GM04503 (cell line): ENCODE measurements at places on chromosomes 5 and 9.

DNA sequence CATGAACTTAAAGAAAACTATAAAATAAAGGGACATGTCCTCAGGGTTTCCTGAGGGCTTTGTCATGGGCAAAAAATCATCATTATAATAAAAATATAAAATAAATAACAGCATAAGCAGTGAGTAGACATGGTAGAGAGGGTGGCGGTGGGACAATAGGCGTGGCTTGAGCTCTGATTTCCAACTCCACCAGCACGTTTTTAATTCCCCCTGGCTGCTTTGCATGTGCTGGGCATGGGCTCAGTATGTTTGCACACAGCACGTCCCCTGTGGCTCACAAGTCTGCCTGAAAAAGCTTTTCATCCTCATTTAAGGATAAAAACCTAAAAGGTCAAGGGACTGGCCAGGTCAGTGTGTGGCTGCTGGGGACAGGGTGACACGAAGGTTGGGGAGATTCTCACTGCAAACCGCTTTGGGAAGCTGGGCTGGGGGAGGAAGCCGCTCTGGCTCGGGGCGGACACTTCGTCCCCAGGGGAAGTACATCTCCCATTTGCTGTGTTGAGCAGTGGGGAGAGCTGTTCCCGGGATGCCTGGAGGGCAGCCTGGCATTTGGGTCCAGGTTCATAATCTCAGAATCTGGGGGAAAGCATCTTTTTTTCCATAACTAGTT lies 32.6 kb downstream of the NKX2-5 start:
- no peak for DNase-seq

DNA sequence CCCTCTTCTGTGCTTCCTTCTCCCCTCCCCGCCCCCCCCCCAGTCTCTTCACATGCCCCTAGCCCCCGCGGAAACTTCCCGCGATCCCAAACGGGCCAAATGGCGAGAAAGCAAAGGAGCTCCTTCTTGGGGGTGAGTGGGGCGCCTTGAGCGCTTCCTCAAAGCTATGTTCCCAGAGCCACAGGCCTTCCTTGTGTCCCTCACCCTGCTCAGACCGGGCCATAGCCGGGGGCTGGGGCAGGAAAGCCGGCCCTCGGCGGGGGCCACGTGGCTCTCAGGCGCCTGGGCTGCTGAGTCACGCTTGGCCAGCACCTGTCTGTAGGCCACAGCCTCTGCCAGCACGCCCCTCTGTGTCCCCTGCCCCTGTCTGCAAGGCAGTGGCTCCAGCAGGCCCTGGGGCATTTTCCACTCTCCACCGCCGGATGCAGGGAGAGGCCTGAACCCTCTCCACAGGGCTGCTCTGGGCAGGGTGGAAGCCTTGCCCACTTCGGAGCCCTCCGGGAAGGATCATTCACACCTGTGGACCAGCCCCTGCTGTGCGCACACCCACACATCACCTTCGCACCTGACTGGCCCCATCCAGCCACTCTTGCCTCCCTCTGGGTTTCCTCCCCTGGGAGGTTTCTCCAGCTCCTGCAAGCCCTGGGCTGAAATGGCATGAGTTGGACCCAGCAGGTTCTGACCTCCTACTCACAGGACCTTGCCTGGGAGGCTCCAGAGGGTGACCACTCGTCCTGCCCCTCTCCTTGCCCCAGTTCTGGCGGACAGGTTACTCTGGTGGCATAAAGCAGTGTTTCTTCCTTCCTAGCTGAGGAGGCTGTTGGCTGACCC lies 1.2 kb upstream of the SQSTM1 start:
- DNase-seq = no peak

DNA sequence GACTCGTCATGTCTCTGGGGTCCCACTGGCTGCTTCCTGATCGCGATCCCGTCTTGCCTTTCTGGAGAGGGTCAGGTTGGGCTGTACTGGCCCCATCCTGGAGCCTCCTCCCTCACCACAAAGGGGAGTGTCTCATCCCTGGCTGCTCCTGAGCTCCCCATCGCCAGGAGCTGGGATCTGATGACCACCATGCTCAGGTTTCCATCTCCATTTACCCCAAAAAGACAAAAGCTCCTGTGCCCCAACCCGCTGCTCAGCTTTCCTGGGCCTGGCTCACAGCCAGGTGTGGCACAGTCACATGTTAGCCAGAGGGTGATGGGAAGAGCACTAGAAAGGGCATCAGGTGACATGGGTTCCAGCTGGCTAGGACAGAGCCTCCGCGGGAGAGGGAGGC lies 47.3 kb upstream of the CDKN2AIPNL start:
- DNase-seq = no peak

- no peak for DNase-seq
Observed at GRCh38 chr5:159210210-159210661, 883 bp upstream of the RNF145 start.

DNA sequence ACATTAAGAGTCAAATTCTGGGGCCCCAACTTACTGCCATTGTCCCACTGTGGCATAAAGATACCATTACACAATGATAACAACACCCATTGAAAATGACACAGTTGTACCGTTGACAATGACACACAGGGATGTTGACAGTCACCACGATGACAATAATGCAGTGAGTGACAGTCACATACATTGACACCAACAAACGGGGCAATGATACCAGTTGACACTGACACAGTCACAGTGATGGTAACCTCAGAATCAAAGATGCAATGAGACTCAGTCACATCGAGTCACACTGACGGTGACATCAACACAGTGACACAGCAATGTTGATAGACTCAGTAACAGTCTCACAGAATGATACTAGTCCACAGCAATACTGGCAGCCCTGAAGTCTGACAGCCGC lies 16.9 kb downstream of the CNTFR start:
- no peak for DNase-seq

DNA sequence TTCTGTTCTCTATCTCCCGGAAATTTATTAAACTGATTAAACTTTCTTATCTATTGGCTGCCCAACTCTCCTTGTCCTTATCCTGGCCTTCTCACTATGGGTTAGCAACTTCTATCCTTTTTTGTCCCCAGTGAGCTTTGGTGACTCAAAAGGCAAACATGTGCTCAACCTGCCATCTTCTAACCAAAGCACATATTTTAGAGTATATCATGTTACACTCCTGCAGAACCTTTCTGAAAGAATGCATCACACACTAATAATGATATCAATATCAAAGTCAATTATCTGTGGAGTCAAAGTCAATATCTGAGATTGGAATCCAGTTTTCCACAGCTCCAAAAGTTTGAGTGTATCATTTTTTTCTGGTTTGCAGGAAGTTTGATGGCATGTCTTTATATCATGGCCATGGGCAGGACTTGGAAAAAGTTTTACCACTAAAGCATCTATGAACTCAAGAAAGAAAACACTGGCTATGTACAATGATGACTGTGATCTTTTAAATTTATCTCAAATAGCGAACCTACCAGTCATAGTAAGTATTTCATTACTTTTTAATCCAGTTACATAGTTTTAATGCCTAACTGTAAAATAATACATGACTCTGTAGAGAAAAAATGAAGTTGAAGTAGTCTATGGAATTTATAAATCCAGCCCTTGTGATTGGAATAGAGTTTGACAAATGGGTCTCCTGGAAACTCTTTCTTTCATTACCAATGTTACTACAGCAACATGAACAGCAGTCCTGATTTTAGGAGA lies 166.8 kb downstream of the DROSHA start:
- DNase-seq = peak; percentile 89

DNA sequence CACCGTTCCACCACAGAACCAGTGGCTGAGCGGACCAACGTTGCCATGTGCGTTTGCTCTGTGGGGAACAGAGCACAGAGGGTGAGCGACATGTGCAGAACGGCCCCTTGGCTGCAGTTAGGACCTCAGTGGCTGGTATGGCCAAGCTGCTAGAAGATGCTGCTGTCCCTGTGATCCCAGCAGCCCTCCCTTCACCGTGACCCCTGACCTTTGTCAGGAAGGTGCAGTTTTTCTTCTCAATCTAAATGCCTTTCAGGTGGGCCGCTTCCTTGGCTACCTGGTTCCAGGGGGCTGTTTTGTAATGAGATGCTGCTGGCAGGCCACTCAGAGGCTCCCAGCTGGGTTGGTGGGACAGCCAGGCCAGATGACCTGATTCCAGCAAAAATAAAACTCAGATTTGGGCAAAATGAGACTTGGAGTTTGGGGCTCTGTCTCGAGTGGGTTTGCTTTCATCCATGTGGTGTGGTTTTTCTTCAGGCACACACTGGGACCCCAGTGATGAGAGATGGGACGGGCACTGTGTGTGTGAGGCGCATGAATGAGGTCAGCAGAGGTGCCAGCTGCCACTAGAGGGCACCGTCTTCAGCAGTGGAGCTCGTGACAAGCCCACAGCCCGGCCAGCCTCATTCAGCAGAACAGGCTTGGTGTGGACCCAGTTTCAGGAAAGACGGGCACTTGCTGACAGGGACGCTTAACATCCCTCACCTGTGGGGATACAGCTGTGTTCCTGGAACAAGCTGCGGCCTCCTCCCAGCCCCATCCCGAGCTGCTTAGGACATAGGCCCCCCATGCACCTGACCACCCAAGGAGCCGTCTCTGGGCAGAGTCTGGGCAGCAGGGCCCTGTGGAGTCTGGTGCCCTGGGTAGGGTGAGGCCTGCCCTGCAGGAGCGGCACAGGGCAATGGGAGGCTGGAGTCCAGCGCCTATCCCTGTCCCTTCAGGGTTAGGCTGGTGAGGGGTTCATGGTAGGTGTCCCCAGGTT lies 4.1 kb downstream of the MRPS2 start:
- no peak for DNase-seq

GRCh38 chr5:110623874-110624273 lies 102.6 kb downstream of the TMEM232 start:
- DNase-seq = no peak

- DNase-seq = peak; percentile 51
Observed at GRCh38 chr5:24904981-24905517, 260.3 kb upstream of the CDH10 start.

DNA sequence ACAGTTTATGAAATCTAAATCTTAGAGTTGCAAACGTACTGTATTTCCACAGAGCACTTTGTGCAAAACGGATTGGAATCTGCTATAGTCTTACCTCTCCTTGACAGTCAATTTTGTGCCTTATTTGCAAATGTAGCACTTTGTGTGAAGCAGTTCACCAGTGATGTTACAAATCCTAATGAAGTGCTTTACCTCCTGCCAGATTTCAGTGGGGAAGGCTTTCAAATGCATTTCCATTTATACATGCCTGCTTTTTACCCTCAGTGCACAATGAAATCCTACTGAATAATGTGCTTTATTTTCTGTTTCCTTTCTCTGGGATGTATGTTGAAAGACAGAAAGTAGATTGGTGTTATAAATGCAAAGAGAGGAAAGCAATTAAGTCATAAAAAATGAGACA lies 2141.6 kb upstream of the C9orf72 start:
- DNase-seq = no peak

- no peak for DNase-seq
Observed at GRCh38 chr5:38257308-38258041, 884 bp upstream of the EGFLAM start.

DNA sequence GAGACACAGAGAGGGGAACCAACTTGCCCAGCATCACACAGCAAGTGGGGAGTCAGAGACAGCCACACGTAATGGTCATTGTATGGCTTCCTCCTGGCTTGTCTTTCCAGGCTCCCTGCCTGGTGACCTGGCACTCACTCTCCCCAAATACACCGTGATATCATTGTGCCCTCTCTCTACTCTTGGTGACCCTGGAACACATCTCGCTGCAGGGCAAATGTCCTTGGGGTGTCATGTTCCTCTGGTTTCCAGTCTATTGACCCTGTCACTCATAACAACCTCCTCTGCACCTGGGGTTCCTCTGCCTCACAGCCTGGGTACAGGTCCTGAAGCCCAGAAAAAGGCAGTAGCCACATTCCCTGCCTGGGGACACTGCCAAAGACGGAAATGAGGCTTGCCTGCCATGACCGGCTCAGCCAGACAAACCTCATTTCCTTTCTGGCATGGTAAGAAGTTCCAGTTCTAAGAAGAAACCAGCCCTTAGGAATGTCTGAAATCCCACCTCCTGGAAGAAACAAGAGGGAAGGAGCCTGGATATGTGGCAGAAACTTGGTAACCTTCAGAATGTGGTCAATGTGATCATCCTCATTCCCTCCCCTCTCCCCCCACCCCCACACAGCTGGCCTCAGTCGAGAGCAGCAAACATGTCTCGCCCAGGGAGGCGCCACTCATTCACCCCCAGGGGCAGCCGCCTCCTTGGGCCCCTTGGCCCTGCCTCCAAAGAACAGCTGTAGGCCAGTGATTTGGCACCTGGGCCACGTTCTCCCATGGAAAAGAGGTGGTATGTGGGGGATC lies 30.6 kb upstream of the SMU1 start:
- peak; percentile 94 for DNase-seq

GRCh38 chr5:115471345-115472063 lies 73.1 kb downstream of the FEM1C start:
- no peak for DNase-seq

DNA sequence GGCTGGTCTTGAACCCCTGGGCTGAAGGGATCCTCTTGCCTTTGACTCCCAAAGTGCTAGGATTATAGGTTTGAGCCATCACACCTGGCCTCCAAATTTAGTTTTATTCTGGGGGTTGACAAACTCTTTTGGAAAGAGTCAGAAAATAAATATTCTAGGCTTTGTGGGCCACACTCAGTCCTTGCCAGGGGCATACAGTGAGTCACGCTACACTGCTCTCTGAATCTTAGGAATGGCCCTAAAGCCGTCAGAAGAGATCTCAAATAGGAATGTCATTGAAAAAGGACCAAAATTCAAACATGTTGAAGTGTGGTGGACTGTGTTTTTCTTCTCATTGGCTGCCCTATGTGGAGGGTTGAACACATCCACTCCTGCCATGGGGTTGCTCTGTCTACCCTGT lies 127.7 kb upstream of the BASP1 start:
- DNase-seq = peak; percentile 47

- no peak for DNase-seq
Observed at GRCh38 chr5:116914869-116915504, 340.4 kb upstream of the SEMA6A start.
